Karpas-422 (cell line): ENCODE measurements at places on chromosomes 4 and X. TPM values are rescaled to one million over a fixed set of nuclear protein-coding genes. Genes with fewer than 3 reads are reported as not detected.

DRD5 gene
- not detected in 2 replicates for total RNA-seq

- no peak for DNase-seq
- H3K36me3 ChIP-seq = peaks cover 14% of the 10 kb centered on the region
- H3K4me1 ChIP-seq = peaks cover 41% of the 10 kb centered on the region
- no peak overlapping the region for H3K4me3 ChIP-seq
Observed at GRCh38 chr4:86333236-86333635, 26.6 kb downstream of the MAPK10 start.

HS3ST1 gene
- not detected in 2 replicates for total RNA-seq

- H3K27me3 ChIP-seq = no peaks in the 10 kb centered on the region
- no peak for DNase-seq
- no peaks in the 10 kb centered on the region for H3K36me3 ChIP-seq
- no peaks in the 10 kb centered on the region for H3K4me1 ChIP-seq
Observed at GRCh38 chrX:38596939-38597338, 35.6 kb downstream of the TSPAN7 start.

DNA sequence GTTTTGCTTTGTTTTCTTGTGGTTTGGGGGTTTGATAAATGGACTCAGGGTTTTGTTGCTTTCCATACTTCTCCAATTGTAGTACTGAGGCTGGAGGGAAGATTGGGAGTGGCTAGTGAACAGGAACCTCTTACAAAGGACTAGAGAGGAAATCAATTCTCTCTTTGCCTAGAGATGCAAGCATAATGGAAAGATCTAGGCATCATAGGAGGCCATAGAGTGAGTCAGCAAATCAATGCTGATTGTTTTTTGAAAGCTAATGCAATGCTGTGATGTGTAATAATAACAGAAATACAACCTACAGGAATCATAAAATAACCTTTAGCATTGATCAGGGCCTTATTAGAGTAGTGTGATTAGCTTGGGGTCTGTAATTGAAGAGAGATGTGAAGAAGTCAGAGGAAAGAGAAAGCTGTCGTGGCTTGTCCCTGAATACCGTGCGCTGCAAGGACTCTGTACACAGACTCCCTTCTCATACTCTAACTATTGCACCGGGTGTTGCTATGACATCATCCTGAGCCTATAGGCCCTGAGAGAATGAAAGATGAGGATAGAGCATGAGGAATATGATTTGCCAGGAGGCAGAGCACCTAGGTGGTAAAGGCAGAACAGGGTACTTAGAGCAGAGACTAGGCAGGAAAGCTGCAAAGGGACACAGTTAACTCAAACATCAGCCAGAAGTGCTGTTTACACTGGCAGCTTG, 29.3 kb upstream of the GPR101 start:
- H3K4me3 ChIP-seq = no peak overlapping the region
- H3K4me1 ChIP-seq = no peaks in the 10 kb centered on the region
- H3K36me3 ChIP-seq = no peaks in the 10 kb centered on the region
- DNase-seq = no peak
- H3K27ac ChIP-seq = no peak overlapping the region
- H3K27me3 ChIP-seq = no peaks in the 10 kb centered on the region

SPANXA1 gene
- total RNA-seq = not detected in 2 replicates

DNA sequence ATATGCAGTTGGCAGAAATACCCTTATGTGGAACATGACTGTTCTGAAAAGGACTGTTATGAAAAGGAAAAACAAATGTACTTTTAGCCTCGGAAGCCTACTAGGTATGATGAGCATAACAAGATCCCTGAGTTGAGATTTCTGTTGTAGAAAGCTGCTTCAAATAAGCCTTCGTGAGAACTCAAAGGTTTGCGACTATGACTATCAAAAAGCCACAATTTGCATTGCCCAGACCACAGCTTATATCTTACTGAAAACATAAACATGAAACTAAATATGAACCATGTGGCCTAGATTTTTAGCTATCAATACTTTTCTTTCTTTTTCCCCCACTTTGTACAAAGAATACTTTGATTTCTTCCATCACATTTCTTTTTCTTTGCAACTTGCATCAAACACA, 398.2 kb upstream of the LCORL start:
- H3K4me3 ChIP-seq = no peak overlapping the region
- H3K4me1 ChIP-seq = no peaks in the 10 kb centered on the region
- no peak overlapping the region for H3K27ac ChIP-seq
- no peaks in the 10 kb centered on the region for H3K36me3 ChIP-seq
- no peaks in the 10 kb centered on the region for H3K27me3 ChIP-seq
